ENCODE measurements at places on chromosomes 3 and 15. TPM values are rescaled to one million over a fixed set of nuclear protein-coding genes. Genes with fewer than 3 reads are reported as not detected.

DNA sequence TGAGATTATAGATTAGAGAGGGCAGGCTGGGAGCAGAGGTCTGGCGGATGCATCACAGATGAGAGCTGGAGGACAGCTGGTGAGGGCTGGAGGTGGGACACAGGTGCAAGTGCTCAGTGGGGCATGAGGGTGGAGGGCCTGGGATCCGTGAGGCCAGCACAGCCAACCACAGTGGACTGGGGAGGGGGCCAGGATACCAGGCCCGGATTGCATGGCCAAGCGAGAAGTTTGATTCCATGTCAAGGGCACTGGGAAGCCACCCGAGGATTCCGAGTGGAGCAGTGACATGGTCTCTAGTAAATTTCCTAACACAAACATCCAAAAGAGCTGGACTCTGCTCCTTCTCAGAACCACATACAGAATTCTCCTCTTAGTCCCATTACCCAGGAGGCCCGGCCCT, 44.0 kb upstream of the SLC41A3 start:
- no peak for DNase-seq

GRCh38 chr3:197337656-197338055, 39.2 kb upstream of the DLG1 start:
- no peak for DNase-seq

DNA sequence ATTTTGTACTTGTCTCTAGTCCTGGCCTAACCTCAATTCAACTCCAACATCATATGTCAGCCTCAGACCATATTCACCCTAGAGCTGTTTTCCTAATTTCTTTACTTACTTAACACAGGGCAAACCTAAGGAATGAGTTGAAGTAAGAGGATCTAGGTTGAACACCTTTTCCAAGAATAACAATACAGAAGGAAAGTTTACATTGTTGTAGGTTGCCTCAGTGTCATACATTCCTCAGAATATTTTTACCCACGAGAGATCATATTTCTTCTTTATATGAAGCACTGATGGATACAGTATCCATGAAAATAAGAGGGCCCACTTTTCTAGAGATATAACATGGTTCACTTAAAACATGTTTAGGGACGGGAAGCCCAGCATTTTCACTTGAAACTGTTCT, 369.5 kb downstream of the CNTN6 start:
- DNase-seq: no peak

DNA sequence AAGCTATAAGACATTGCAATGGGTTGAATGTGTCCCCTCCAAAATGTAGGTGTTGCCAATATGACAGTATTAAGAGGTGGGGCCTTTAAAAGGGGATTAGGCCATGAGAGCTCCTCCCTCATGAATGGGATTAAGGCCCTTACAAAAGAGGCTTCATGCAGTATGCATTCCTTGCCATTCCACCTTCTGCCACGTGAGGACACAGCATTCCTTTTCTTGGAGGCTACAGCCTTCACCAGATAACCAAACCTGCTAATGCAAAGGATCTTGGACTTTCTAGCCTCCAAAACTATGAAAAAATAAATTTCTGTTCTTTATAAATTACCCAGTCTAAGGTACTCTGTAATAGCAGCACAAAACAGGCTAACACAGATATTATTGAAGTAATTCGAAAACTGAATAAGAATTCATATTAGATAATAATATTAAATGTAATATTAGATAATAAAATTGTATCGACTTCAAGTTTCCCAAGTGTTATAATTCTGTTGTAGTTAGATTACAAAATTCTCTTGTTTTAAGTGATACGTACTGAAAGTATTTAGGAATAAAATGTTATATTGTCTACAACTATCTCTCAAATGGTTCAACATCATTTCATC, 29.4 kb upstream of the ATP8B4 start:
- DNase-seq: peak; percentile 84

DNA sequence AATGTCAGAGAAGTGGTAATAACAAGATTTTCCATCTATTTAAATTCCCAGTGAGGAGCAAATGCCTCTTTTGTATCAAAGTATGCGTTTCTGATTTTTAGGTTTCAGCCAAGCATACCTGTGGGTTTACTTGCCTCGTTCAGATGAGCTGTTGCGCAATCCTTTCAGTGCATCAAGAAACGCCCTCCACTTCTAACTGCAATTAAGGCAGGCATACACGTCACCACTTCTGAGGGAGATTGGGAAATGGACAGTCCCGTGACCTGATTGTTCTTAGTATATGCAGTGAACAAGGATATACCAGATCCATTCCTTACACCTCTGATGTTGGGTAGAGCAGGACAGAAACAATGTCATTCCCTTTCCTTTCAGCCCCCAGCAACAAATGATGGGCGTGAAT, 219.0 kb downstream of the ITPR1 start:
- peak; percentile 51 for DNase-seq

- no peak for DNase-seq
Measured at GRCh38 chr15:91913560-91913959, 60.1 kb downstream of the SLCO3A1 start.

DNA sequence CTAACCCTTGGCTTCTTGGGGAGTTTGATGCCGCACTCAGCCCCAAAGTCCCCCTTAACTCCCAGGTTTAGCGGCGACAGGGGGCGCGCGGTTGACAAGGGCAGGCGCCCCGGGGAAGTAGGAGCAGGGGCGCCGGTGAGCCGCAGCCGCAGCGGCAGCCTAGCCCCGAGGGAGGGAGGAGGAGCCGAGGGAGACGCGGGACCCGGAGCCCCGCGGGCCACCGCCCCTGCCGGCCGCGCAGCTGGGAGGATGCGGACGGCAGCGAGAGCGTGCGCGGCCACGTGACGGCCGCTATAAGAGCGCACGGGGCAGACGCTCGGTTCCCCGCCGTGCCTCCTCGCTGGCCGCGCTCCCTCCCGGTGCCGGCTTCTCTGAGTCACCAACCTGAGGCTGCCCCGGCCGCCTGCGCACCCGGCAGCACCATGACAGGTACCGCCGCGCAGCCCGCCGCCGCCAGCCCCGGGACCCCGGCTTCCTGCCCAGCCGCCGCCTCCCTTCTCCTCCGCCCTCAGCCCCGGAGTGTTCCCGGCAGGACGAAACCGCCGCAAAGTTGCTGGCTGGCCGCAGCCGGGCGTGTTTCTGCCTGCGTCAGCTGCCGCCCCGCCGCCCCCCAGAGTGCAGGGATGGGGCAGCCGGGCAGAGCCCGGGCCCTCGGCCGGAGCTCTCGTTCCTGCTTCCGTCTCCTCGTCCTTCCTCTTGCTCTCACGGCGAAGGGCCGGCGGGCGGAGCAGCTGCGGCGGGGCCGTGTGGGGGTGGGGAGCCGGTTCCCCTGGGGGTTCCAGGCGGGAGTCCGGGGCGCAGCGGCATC, at the start of gene GYG1:
GYG1 (plus strand) TSS at position 322 of the 808 bp plus-strand sequence; CDS start at position 423, 101 bp downstream.
- DNase-seq: peak; percentile 88

DNA sequence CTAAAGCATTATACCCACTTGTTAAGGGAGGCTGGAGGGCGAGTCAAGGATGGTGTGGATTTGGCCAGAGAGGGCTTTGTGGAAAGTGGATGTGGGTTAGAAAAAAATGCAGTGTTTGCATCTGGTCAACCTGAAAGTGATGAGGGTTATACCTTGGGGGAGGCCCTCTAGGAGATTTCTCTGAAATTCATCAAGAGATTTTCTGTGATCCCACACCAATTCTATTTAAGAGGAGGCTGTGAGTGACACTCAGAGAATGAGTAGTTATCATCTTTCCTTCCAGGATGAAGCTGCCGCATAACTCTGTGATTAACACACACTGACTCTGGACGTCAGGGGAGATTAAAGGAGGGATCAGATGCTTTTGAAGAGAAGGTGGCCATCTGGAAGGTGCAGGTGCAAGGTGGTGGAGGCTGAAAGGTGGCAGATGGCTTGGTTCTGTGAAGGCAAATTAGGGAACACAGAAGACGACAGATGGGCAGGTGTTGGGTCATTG, 54.8 kb downstream of the ANAPC13 start:
- no peak for DNase-seq

DNA sequence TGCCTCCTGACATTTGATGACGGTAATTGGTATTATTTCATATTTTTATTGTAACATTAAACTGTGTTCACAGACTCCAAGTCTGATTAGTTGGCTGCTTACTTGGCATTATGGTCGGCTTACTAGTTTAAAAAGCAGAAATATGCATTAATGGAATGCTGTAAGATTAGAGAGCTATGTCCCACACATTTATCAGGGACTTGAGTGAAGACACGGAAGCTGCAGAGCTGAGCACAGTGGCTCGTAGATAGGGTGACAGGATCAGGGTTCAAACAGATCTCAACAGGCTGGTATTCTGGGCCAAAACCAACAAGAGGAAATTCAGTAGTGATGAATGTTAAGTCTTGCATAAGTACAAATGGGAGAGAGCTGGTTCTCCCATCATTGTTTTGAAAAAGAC, 113.8 kb downstream of the ADAMTSL3 start:
- no peak for DNase-seq

Gene EPHB1
- total RNA-seq: 5.2 TPM
